ENCODE measurements at places on chromosomes 6 and 20.

GRCh38 chr6:63690221-63690620 is 54.6 kb downstream of the PHF3 start:
- DNase-seq = no peak

DNA sequence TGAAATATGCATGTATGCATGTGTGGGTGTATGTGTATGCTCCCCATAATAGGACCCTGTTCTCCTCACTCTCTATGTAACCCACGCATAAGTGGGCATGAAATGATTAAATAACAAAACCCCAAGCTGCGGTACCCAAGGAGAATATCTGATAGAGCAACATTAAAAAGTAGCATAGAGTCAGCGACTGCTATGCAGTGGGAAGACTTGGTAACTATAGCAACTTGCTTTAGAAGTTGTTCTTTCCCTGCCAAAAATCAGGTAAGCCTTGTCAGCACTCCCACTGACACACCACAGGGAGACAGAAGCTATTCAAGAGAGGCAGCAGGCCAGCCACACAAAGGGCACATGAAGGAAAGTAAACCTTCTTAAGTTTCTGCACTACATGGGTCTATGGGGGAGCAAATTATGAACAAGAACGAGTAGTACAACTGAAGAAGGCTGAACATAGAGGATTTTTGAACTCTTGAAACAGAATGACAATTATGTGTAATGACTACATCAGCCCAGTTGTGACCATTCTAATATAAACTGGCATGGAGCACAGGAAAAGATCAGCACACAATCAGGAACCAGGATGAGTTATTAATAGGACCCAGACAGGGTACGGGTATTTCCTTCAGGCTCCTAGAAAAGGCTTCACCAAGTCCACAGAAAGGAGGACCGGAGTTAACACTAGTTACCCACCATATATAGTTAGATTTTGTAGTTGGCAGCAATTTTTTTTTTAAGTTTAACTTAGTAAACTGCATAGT is 89.9 kb downstream of the GPR6 start:
- no peak for DNase-seq

DNA sequence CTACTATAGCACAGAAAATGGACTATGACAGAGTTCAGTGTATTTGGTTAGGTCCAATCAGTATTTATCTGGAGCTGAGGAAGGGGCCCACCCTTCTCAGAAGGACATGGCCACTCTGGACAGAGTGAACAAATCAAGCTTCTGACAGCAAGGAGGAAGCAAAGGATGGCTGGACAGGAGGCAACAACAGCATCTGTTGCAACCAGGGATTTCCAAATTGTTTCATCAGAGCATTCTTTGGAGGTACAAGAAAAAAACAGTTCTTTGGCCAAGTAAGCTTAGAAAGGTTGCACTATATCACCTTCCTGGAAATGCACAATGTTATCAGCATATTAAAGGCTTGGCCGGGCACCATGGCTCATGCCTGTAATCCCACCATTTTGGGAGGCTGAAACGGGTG is 118.7 kb upstream of the SLC22A16 start:
- no peak for DNase-seq

DNA sequence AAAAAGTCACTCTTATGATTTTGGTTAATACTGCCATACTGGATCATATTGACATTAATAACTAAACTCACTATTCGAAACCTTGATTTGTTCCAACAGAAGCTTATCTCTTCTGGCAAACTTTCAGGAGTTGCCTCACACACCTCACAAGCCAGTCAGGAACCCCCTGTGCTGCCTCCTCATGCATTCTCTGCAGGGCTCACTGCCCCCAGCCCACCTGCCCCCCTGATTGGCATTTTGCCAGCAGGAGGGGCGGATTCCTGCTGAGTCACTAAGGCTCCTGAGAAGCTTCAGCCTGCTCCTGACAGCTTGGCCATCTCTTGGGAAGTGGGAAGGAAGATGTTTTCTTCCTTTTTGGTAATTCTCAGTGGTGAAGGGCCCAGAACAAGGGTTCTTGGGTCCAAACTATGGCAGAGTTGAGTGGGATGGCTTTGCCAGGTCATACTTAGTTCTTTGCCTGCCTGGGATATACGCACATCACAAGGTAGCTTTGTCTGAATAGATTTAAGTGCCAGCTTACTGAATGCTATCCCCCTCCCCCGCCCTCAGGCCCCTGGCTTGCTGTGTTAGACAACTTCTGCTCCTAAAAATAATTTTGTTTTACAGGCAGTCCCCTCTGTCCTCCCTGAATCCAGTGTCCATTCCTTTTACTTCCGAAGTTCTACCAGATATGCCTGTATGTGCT is 31.4 kb downstream of the SLC35F1 start:
- no peak for DNase-seq

DNA sequence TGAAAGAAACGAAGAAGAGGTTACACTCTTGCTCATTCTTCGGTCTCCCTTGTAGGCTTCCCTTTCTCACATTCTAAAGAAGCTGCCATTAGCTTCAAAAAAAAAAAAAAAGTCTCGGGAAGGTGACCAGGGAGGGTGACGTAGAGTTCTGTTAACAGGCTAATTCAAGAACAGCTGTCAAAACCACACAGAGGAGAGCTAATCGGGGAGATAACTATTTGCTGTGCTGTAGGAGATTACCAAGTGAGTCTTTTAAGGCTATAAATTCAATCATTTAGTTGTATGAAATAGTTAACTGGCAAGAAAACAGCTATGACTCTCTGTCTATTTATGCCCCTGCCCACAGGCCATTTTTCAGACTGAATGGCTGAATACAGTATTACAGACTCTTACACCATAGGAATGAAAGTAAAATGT is 256.8 kb downstream of the SYNE1 start:
- DNase-seq = no peak

- peak; percentile 73 for DNase-seq
Observed at GRCh38 chr6:31901415-31901952, 402 bp downstream of the ZBTB12 start.

- no peak for DNase-seq
Observed at GRCh38 chr6:99606656-99607415, at the start of gene PRDM13. Gene PRDM13 (plus strand): TSS chr6:99606833. CDS start chr6:99607035, 202 bp downstream.

DNA sequence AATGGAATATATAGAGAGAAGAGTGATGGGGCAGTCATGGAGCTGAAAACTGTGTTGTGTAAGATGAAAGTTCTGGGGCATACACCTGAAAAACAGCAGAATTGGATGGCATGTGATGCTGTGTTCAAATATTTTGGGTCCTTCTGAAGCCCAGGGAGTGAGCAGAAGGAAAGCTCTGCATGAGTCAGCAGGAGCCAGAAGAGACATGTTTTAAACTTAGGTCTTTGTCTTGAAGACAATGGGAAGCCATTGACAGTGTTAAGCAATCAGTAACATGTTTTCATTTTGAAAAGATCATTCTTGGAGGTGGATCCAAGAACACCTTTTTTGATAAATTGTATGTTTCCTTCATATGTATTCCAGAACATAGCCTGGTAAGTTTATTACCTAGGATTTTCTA is 38.9 kb upstream of the MAFB start:
- DNase-seq = no peak

GRCh38 chr6:38153798-38154345 is 334.3 kb downstream of the ZFAND3 start:
- no peak for DNase-seq

GRCh38 chr20:47720636-47721427 is 64.4 kb downstream of the SULF2 start:
- no peak for DNase-seq

DNA sequence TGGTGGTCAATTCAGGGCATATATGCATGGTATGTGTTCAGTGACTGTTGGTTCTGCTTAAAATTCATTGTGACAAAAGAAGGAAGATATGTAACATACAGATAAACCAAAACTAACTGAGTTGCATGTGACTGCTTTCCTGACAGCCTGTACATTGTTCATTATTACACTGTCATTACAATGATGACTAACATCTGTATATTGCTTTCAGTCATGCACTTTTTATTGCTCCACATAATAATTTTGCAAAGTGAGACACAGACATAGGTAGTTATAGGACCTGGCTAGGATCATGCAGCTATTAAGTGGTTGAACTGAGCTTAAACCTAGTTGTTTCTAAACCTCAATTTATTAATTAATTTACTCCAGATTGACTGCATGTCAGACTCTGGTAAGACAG is 703.2 kb downstream of the HDGFL1 start:
- DNase-seq = no peak

- DNase-seq = no peak
Observed at GRCh38 chr6:74597840-74598239, 608.0 kb downstream of the COL12A1 start.

GRCh38 chr6:6508643-6509042 is 79.9 kb upstream of the LY86 start:
- DNase-seq = no peak

DNA sequence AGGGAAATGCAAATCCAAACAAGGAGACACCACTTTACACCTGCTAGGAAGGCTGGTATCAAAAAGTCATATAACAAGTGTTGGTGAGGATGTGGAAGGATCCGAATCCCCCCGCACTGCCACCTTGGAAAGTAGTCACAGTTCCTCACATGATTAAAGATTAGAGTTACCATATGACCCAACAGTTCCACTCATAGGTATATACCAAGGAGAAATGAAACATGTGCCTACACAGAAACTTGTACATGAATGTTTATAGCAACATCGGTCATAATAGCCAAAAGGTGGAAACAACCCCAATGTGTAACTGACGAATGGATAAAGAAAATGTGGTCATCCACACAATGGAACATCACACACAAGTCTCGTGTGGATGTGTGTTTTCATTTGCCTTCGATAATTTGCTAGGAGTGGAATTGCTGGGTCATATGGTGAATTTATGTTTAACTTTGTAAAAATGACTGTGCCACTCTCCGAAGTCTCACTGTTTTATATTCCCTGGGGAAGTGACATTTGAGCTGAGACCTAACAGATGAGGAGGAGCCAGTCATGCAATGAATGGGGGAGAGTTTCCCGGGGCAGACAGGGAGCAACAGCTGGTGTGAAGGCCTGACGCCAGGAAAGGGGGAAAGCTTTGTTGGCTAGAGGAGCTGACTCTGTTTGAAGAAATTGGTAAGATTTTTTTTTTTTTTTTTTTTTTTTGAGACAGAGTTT is 125.9 kb upstream of the MLN start:
- no peak for DNase-seq

DNA sequence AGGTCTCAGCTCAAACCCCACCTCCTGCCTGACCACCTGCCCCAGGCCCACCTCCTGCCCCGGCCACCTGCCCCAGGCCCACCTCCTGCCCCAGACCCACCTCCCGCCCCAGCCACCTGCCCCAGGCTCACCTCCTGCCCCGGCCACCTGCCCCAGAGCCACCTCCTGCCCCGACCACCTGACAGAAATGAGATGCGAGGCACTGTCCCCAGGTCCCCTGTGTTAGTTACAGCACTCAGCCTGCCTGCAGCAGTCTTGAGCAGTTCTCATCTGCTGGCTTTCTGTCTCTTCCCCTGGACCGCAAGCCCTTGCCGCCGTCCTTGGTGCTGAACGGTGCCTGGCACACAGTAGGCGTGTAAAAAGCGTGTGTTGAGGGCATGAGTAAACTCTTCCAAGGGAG is 79.5 kb downstream of the CDH4 start:
- DNase-seq = no peak

DNA sequence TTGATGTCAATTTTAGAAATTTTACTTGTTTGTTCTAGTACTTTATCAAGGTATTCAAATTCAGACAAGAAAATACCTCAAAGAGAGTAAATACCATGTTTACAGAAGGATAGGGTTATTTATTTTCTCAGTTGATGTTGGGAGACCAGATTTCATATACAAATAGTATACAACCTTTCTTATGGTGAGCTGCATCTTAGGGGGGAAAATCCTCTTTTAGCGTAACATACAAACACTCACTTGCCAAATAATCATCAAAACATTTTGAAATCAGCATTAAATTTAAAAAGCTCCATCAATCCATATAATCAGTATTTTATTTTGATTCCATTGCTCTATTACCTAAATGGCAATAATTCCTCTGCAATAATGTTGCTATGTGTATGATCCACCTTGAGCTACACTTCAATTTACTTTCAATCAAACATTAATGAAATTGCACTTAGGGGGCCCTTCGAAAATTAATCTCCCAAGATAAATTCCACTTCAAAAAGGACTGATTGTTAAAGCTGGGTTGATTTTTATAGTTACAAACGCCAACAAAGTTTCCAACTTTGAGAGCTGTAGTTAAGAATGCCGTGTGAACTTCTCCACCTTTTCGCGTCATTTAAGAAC is 2.2 kb downstream of the NKX2-4 start:
- no peak for DNase-seq

DNA sequence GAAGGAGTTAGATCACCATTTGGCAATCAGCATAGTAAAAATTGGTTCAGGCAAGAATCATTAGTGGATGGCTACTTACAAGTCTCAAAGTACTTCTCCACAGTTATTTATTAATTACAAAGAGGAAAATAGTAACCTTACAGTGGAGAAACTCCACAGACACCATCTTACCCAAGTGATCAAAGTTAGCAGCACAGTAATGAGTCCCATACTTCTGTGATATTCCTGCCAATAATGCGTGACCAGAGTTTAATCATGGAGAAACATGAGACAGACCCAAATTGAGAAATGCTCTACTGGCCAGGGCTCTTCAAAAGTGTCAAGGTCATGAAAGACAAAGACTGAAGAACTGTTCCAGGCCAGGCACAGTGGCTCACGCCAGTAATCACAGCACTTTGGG is 9.5 kb downstream of the TBC1D7 start:
- no peak for DNase-seq

DNA sequence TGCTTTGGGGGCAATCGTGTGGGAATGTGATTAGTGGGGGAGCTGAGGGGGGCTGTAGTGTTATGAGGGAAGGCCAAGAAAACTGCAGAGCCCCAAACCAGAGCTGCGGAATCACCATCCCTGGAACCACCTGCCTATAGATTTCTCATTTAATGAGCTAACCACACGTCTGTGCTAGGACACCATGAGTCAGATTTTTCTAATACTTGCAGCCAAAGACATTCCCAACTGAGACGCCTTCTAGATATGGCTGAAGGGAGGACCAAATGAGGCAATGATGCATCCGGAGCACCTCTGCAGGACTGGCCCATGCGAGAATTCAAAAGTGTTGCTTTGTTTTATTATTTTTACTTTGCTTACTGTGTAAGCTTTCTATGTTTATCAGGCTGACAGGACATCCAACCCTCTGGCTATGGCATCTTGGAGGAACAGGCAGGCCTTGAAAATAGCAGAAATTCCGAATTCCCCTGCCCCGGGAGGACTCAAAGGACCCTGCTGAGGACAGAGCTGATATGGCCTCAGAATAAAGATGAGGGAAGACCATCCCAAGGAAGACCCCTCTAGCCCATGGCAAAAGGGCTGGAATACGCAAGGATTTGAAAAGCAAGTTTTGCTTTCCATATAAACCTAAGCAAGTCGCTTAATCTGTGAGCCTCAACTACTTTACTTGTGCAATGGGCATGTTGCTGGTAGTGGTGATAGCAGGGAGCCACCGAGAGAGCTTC is 3.1 kb upstream of the PTGIS start:
- no peak for DNase-seq
